ENCODE measurements at places on chromosomes 1 and 21. TPM values are rescaled to one million over a fixed set of nuclear protein-coding genes. Genes with fewer than 3 reads are reported as not detected.

CHI3L1 gene
- polyA plus RNA-seq = 8.1 TPM

GPX7 gene
- polyA plus RNA-seq = 93.5 TPM

SUSD4 gene
- 0.91 TPM for polyA plus RNA-seq

LORICRIN gene
- polyA plus RNA-seq = not detected

ETNK2 gene
- polyA plus RNA-seq = 22.7 TPM

S100A12 gene
- 3.0 TPM for polyA plus RNA-seq

CLSTN1 gene
- 158 TPM for polyA plus RNA-seq

LCE2B gene
- not detected for polyA plus RNA-seq

SAMD11 gene
- polyA plus RNA-seq = 67.8 TPM

FCRL1 gene
- 0.74 TPM for polyA plus RNA-seq

- no peak for DNase-seq
These were observed 55.6 kb upstream of the DAB1 start for GRCh38 chr1:57479471-57479870.

DNA sequence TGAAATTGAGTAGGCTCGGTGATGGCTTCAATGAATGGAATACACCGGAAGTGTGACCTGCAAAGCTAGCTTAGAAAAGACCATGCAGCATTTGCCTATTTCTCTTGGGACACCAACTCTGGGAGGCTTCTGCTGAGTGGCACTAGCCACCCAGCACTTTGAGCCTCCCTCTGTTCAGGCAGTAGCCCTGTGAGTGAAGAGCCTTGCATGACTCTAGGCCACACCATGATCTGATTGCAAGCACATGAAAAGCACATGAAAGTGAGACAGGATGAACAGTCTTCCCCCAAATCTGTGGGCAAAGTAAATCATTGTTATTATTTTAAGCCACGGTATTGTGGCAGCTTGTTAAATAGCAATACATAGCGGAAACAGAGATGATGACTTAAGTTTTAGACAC, 2.8 kb downstream of the CD48 start:
- DNase-seq = no peak

GRCh38 chr1:85406887-85407533, 57.9 kb downstream of the DDAH1 start:
- DNase-seq = peak; percentile 54

DNA sequence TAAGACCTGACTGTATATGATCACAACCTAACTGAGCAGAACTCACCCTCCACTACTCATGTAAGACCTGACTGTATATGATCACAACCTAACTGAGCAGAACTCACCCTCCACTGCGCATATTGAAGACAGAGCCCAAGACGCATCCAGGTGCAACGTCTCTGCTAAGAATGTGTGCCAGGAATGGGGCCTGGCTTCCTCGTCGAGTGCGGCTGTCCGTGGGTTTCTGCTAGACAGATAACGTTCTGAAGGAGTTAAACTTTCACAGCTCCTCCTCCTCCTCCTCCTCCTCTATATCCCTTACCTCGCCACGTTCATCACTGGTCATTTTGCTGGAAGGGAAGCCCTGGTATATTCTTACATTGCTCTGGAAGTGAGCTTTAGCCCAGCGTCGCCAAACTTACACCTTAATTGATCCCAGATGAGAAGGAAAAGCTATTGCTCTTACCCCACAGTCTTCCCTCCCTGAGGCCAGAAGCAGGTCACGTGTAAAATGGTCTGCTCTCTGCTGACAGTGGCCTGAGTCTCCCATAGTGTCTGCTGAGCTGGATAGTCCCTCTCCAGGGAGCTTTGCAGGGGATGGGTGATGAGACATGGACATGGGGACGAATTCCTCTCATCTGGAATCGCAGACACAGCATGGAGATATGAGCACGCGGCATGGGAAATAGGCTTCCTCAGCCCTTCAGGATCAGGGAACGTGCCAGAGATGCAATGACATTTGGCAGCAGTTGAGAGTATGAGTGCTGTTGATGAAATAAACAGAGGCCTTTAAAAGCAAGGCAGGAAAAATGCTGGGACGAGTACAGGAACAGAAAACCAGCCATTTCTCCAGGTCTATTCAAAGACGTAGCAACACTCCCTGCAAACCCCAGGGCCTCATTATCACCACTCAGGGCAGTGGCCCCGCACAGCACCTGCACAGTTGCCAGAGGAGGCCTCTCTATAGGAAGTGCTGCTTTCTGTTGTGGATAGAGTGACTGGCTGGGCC, 528.1 kb downstream of the KIF26B start:
- no peak for DNase-seq

DNA sequence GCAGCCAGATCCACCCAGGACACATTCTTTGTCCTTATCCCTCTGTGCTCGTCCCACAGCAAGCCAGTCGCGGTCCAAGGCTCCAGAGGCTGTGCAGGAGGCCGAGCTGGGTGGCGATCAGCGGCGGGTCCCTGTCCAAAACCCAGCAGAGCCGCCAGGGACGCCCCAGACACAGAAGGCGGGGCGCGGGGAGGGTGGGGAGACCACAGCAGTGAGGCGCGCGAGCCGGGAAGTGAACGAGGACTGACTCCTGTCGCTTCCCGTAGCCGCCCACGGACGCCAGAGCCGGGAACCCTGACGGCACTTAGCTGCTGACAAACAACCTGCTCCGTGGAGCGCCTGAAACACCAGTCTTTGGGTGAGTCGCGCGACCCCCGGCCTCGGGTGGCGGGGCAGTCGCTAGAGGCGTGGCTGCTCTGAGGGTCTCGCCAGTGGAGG, at the start of gene LGALS8:
LGALS8 (plus strand) TSS at position 279 of the 438 bp plus-strand sequence. CDS start 2,089 bp downstream, outside the sequence.
- peak; percentile 66 for DNase-seq

GRCh38 chr1:208189183-208189582, 55.0 kb downstream of the PLXNA2 start:
- DNase-seq = no peak

GRCh38 chr21:36759348-36760083, 60.6 kb downstream of the SIM2 start:
- no peak for DNase-seq

- DNase-seq = no peak
These were observed 2.0 kb upstream of the NCMAP start for GRCh38 chr1:24553931-24554330.

DNA sequence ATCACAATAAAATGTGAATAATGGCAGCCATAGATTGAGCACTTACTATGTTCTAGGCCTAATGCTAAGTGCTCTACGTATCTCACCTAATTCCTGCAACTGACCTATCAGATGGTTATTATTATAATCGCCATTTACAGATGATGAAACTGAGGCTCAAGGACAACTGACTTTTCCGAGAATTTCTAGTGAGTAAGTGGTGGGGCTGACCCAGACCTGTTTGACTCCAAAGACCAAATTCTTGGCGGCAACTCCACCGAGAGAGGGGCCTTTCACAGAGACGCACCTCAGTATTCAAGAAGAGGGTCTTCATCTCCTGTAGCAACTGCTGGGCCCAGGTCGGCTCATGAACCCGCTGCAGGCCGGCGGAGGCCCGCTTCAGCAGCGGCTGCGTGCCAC, 573 bp downstream of the TMEM234 start:
- DNase-seq = no peak

- no peak for DNase-seq
These were observed 71.0 kb upstream of the KLHDC7A start for GRCh38 chr1:18409609-18410237.

GRCh38 chr1:152410599-152410998, 3.5 kb downstream of the CRNN start:
- no peak for DNase-seq

GRCh38 chr21:39033878-39034589, 149.2 kb downstream of the PSMG1 start:
- no peak for DNase-seq

- DNase-seq = no peak
These were observed 12.7 kb upstream of the RYR2 start for GRCh38 chr1:237029240-237029639.

- DNase-seq = no peak
These were observed 77.5 kb upstream of the CSF3R start for GRCh38 chr1:36560177-36560576.

DNA sequence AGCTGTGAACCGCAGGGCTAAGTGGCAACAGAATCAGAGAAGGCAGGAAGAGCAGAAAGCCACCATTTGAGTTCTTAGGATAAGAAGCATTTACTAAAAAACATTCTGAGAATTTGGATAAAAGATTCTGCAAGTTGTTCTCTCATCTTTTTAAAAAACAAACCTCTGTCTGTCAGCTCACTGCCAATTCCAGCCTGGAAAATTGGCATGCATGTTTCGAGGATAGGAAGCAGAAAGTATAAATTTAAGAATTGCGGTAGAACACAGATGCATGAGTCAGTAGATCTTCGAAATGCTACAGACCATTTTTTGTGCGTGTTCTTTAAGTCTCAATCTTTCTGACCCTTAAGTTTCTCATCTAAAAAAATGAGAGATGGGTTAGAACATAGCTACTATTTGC, 544.5 kb upstream of the DAB1 start:
- no peak for DNase-seq

DNA sequence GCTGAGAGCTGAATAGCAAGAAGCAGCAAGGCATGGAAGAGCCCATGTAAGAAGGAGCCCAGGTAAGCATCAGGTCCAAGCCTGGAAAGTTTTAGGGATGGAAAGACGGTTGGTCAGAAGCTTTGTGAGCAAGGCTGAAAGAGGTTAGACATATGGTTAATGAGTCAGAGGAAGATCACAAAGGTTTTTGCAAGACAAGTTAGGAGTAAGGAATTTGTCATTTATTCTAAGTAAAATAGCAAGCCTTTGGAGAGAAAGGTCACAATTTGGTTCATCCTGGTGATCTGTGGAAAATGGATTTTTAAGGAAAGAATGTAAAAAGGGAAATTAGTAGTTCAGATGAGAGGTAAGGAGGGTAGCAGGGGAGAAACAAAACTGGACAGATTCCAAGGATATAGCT, 106.7 kb downstream of the DPYD start:
- DNase-seq = no peak

- no peak for DNase-seq
These were observed 12.6 kb downstream of the MAP3K21 start for GRCh38 chr1:233340031-233340555.

DNA sequence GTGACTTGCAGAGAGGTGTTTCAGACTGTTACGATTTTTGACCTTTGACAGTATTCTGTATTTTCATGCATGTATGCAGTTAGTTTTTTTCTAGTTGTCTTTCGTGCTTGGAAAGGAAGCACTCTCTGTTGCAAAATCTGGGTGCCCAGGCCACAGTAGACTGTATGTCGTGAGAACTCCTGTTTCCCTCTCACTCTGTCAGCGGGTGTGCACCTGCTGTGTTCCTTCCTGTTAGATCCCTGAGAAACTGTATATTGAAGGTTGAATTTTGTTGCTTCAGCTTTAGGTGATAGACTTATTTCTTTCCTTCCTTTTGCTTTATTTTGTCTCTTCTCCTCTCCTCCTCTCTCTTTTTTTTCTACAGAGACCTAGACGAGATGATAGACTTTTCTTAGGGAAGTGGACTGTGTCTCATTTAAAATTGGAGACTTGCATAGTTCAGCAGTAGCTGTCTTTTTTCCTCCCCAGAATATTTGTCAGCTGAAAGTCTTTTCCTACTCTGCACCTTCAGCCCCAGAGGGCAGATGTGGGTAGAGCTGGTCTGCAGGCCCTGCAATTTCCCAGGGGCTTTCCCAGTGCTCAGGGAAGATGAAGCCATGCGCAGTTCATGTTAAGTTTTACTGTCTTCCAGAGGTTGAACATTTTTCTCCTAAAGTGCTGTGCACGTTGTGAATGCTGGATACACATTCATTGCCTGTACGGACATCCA, 1.4 kb downstream of the TRAPPC10 start:
- DNase-seq = no peak

- no peak for DNase-seq
These were observed 18.8 kb downstream of the ADGRB2 start for GRCh38 chr1:31745096-31745945.

DNA sequence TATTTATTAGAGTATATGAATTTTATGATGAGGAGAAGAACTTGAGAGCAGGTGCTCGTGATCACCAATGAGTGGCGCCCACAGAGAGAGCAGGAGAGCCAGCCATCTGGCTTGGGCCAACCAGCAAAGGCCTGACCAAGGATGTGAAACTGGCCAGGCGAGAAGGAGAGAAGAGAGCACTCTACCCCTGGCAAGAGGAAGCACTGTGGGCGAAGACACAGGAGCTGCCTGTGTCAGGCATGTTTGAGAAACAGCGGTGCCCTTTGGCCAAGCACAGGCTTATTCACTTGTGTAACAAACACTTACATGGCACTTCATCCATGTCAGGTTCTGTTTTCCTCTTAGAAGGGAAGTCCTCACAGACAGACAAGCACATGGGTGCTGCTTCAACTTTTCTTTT, 4.2 kb upstream of the SIPA1L2 start:
- no peak for DNase-seq

DNA sequence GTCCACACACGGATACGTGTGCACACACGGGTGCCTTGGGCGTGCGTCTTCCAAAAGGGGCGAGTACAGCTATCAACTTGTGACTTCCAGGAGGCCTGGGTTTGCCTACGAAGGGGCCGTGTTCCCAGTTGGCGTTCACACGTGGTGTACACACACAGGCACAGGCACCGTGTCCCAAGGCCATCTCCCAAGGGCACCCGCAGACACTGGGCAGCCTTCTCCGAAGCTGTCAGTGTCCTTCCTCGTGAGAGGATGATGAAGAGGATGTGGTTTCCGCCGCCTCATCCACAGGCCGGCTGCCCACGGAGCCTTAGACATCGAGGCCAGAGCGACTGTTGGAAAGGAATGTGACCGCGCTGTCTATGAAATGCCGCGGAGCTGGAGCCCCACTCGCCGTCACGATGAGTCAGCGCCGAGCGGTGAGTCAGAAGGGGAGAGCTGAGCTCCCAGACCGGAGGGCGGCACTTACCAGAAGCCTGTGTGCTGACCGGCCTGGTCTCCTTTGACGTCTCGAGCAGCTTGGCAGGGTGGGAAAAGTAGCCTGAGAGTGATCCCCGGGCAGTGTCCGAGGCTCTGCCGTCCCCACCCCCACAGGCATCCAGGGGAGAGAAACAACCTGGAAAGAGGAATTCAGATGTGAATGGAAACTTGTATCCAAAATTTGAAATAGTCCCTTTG, 141.4 kb upstream of the ARHGEF16 start:
- no peak for DNase-seq

DNA sequence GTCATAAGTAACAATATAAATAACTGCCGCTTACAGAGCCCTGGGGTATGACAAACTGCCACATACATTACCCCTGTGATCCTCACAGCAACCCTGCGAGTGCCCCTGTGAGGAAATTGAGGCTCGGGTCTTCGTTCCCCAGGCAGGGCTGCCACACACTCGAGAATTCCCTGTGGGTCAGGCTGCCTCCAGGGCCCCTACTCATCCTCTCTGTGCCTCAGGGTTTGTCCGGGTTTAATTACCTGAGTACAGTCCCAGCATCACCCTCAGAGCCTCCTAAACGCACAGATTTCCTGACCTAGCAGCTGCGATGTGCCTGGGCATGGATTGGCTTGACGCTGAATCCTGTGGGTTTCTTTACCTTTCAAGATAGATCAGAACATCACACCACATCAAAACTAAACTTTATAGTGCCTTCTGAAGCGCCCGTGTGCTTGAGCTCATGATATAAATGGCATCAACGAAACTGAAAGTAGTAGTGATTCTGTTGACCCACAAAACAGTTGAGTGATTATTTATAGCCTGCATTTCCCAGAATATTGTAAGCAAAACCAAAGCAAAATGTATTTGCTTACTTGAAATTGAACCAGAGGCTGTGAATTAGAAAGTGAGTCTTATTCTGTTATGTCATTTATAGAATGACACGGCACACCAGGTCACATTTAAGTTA, 14.0 kb downstream of the SLC37A1 start:
- DNase-seq = no peak
